ENCODE measurements at places on chromosomes 2 and 18. TPM values are rescaled to one million over a fixed set of nuclear protein-coding genes. Genes with fewer than 3 reads are reported as not detected.

DNA sequence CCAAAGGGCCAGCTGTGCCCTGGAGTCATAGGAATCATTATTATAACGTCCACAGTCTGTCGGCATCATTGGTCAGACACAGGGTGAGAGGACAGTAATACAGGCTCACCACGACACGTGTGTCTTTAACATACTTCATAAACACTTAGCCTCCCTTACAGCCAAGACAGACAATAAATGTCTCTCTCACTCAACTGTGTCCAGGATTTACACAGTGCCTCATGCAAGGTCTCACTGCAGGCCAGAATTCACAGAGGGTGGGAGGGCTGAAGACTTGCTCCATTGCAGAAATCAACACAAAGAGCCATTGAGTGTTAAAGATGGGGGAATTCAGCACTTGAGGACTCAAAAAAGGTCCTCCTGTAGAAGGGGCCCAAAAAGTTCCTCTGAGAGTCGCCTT is 210.5 kb downstream of the BCL2 start:
- H3K27me3 ChIP-seq = peaks cover 2% of the 10 kb centered on the region
- DNase-seq = no peak
- no peak overlapping the region for H3K4me3 ChIP-seq
- H3K4me1 ChIP-seq = peaks cover 22% of the 10 kb centered on the region

DNA sequence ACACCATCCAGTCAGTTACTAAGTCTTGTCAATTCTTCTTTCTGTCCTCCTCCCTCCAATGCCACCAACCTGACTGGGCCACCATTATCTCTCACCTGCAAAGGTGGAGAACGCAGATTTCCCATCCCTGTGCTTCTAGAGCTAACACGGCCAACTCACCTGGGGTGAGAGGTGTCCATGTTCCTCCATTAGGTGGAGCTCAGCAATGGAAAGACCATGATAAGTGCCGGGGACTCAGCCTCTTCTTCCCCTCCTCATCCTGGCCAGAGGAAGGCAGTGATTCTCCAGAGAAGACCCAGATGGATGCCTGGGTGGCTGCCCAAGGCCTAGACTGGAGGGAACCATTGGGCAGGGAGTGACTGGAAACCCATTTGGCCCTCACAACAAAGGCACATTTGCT is 48.1 kb upstream of the SLC1A4 start:
- H3K4me1 ChIP-seq = peaks cover 26% of the 10 kb centered on the region
- no peaks in the 10 kb centered on the region for H3K27me3 ChIP-seq
- no peak overlapping the region for H3K27ac ChIP-seq
- H3K4me3 ChIP-seq = no peak overlapping the region

GRCh38 chr2:63926815-63927214 is 85.1 kb downstream of the UGP2 start:
- peaks cover 35% of the 10 kb centered on the region for H3K36me3 ChIP-seq
- H3K27ac ChIP-seq = no peak overlapping the region
- no peak for DNase-seq
- no peaks in the 10 kb centered on the region for H3K27me3 ChIP-seq

DNA sequence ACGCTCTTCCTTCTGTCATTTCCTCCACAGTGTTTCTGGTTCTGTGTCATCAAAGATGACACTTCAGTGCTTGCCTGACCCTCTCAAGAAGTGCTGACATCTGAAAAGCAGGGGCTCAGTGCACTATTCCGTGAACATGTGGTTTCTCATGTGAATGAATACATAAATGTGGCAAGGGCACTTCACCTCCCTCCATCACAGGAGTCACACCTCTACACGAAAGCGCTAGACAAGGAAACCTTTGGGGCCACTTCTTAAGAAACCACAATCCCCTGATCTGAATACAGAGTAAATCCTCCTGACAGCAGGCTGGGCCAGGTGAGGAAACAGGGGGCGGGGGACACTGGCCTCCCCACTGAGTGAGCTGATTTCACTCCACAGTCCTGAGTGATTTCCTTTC is 145.8 kb upstream of the ACAA2 start:
- H3K27ac ChIP-seq = no peak overlapping the region
- DNase-seq = peak; percentile 19
- peaks cover 10% of the 10 kb centered on the region for H3K4me1 ChIP-seq
- no peaks in the 10 kb centered on the region for H3K36me3 ChIP-seq
- no peak overlapping the region for H3K4me3 ChIP-seq

- no peaks in the 10 kb centered on the region for H3K27me3 ChIP-seq
- no peak for DNase-seq
- H3K27ac ChIP-seq = no peak overlapping the region
- no peak overlapping the region for H3K4me3 ChIP-seq
Observed at GRCh38 chr18:72727038-72727655, 140.6 kb downstream of the NETO1 start.

DNA sequence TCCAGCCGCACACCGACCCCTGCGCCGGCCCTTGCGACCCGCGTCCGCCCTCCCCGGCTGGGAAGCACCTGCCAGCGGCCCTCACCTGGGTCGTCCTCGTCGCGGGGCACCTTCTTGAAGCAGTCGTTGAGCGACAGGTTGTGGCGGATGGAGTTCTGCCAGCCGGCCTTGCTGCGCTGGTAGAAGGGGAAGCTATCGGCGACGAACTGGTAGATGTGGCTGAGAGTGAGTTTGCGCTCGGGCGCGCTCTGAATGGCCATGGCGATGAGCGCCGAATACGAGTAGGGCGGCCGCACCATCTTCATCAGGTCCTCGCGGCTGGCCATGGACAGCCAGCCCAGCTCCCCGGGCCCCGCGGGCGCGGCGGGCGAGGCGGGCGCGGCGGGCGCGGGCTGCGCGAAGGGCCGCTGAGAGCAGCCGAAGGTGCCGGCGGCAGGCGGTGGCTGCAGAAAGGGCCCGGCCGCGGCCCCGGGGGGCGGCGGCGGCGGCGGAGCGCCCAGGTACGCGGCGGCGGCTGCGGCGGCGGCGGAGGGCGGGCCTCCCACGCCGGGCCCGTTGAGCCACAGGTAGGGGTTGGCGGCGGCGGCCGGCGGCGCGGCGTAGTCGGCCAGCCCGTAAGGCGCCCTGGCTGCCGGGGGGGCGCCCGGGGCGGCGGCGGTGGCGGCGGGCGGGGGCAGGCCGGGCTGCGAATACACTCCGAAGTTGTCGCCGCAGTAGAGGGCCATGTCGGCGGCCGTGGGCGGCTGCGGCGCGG is 505 bp downstream of the FOXI3 start:
- DNase-seq = peak; percentile 28
- H3K4me3 ChIP-seq = peak overlapping the region; percentile 35
- H3K27ac ChIP-seq = no peak overlapping the region
- peaks cover 46% of the 10 kb centered on the region for H3K27me3 ChIP-seq

DNA sequence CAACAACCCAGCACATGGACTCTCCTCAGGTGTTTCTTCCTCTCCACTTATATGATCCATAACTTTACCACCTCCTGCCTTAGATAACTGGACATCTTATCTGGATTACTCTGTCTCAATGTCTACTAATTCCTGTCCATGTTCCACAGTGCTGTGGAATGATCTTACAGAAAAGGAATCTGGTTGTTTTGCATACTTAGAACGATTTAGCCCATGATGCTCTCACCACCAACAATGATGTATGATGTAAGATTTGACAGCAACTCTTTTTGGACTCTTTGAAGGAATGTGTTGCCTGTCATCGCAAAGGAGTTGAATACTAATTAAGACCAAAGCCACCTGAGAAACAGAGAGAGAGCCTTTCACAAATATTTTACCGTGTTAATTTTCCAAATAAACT is 37.7 kb upstream of the SYT4 start:
- no peak for DNase-seq
- H3K27me3 ChIP-seq = no peaks in the 10 kb centered on the region
- H3K36me3 ChIP-seq = no peaks in the 10 kb centered on the region
- no peak overlapping the region for H3K4me3 ChIP-seq
- no peak overlapping the region for H3K27ac ChIP-seq

- no peak for DNase-seq
- no peaks in the 10 kb centered on the region for H3K27me3 ChIP-seq
- no peak overlapping the region for H3K4me3 ChIP-seq
- peaks cover 89% of the 10 kb centered on the region for H3K4me1 ChIP-seq
Observed at GRCh38 chr2:95037384-95037839, 11.9 kb downstream of the MAL start.

DNA sequence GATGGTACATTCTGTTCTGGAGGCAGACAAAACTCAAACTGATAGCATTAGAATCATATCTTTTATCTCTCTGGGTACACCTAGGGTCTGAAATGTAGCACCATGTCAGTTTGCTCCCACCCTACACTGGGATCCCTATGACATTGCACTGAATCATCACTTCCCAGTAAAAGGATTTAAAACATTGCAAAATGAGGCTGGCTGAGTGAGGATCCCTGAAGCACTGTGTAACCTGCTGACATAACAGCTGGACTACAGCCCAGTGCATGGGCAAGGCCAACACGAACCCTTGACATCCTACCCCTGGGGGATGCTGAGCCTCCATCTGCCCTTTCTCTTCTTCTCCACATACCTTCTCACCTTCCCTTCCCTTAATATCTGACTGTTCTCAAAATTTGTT is 253.2 kb downstream of the TTC32 start:
- no peaks in the 10 kb centered on the region for H3K4me1 ChIP-seq
- no peak overlapping the region for H3K4me3 ChIP-seq
- no peaks in the 10 kb centered on the region for H3K36me3 ChIP-seq
- no peak for DNase-seq

- no peaks in the 10 kb centered on the region for H3K36me3 ChIP-seq
- H3K4me1 ChIP-seq = peaks cover 9% of the 10 kb centered on the region
- H3K27me3 ChIP-seq = peaks cover 52% of the 10 kb centered on the region
- DNase-seq = peak; percentile 70
- H3K27ac ChIP-seq = no peak within 1 kb of the TSS
- peak within 1 kb of the TSS; percentile 43 for H3K4me3 ChIP-seq
Observed at GRCh38 chr2:178072383-178073301, at the start of gene PDE11A. Gene PDE11A, minus strand, starts transcription at chr2:178072777. Its CDS starts 340 bp downstream, at chr2:178072437.

GRCh38 chr2:212845941-212846340 is 305.5 kb downstream of the IKZF2 start:
- H3K27me3 ChIP-seq = peaks cover 7% of the 10 kb centered on the region
- H3K4me1 ChIP-seq = no peaks in the 10 kb centered on the region
- no peaks in the 10 kb centered on the region for H3K36me3 ChIP-seq
- no peak overlapping the region for H3K27ac ChIP-seq

DNA sequence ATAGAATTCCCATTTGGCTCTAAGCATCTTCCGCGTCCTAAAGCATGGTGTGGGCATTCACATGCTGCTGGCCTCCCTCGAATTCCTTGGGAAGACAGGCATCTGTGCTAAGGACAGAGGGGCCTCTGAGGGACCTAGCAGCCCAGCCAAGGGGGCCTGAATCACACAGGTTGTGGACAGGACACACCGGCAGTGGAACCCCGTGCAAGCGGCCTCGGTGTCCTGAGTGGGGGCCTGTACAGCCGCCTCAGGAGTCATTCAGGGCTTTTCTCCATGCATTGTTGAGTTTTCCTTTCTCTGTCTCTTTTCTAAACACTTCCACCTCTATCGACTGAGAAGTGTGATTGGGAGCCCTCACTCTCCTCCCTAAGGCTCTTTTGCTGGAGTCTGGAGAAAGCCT is 44.3 kb upstream of the SMIM21 start:
- H3K27me3 ChIP-seq = peaks cover 6% of the 10 kb centered on the region
- no peaks in the 10 kb centered on the region for H3K36me3 ChIP-seq
- H3K4me1 ChIP-seq = no peaks in the 10 kb centered on the region
- DNase-seq = no peak
- no peak overlapping the region for H3K4me3 ChIP-seq
- H3K27ac ChIP-seq = no peak overlapping the region

GRCh38 chr2:238024986-238025385 is 35.8 kb upstream of the SCLY start:
- H3K27me3 ChIP-seq = no peaks in the 10 kb centered on the region
- peaks cover 11% of the 10 kb centered on the region for H3K36me3 ChIP-seq
- peaks cover 11% of the 10 kb centered on the region for H3K4me1 ChIP-seq

GRCh38 chr18:58195278-58195765 is 151.3 kb downstream of the NEDD4L start:
- H3K4me3 ChIP-seq = peak overlapping the region; percentile 59
- H3K27ac ChIP-seq = no peak overlapping the region
- peaks cover 21% of the 10 kb centered on the region for H3K4me1 ChIP-seq
- H3K36me3 ChIP-seq = no peaks in the 10 kb centered on the region
- H3K27me3 ChIP-seq = peaks cover 14% of the 10 kb centered on the region
- peak; percentile 24 for DNase-seq

Gene ERBB4
- not detected for total RNA-seq

Gene CELF4
- not detected for total RNA-seq

Gene KLHL14
- not detected for total RNA-seq

Gene HOXD1
- total RNA-seq = not detected

Gene PLEKHH2
- total RNA-seq = 0.73 TPM

Gene ZNF519
- total RNA-seq = 14.1 TPM

Gene CCL20
- 72.0 TPM for total RNA-seq

Gene XIRP2
- total RNA-seq = not detected
